ENCODE measurements at places on chromosomes 1 and 21.

DNA sequence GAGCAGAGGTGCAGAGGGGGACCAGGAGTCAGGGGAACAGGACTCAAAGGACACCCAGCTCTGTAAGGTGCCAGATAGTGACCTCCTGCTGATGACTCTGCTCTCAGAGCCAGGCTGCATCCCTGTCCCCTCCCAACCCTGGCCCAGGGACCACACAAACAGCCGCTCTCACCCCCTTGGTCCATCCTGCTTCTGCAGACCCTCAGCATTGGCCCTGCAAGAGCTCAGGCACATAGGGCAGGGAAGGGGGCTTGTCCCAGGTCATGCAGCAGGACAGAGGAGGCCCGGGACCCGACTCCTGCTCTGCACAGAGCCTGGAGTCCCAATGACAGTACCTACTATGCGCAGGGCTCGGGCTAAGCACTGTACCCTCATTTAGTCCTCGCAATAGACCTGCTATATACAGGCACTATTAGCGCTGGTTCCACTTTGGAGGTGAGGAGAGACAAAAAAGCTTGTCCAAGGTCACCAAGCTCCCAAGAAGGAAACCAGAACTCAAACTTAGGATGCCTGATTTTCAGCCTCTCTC is 15.7 kb downstream of the EPHA2 start:
- DNase-seq = no peak

DNA sequence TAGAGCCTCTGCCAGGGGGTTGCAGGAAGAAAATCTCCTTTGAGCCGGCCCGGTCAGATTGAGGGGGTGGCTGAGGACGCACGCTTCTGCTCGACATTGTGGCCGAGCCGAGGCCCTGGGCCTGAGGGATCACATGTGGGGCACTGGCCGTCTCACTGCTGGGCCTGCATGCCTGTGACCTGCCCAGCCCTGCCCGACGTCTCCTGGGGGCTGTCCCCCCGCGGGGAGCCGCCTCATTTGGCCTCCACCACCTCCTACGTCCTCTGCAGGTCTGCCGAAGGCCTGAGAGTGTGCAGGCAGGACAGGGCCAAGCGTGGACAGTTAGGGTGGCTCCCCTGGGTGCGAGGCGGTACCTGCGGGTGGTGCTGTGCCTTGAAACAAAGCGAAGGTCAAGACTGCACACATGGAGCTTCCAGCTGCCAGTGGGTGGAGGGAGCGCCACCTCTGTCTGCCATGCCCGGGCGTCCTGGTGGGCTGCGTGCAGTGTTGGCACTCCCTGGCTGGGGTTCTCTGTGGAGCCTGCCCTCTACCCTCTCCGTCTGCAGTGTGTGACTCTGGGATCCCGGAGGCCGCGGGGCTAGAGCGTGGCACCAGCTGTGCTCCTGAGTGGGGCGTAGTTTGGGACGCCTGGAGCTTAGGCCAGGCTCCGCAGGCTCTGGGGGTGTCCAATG is 51.7 kb downstream of the PCNT start:
- no peak for DNase-seq

GRCh38 chr1:82640352-82640751 is 839.6 kb downstream of the ADGRL2 start:
- no peak for DNase-seq

DNA sequence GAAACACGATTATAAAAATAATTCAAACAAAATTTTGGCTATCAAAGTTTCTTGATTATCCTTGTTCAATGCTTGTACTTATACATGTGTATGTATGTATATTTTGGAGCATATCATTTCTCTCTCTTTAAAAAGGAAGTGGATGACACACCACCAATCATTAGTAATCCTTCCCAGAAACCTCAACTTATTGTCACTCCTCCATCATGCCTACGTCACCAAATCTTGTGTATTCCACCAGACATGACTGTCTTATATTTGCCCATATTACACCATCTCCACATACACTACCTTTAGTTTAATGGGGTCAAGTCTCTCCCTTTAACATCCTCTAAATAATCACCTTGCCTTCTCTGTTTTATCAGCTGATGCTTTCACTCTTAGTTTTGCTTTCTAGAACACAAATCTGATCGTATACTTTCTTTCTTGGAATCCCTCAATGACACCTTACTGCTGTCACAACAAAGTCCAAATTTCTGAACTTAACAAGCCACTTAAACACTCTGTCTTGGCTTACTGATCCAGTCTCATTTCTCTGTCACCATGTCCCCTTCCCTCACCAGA is 124.0 kb downstream of the BRINP3 start:
- no peak for DNase-seq

DNA sequence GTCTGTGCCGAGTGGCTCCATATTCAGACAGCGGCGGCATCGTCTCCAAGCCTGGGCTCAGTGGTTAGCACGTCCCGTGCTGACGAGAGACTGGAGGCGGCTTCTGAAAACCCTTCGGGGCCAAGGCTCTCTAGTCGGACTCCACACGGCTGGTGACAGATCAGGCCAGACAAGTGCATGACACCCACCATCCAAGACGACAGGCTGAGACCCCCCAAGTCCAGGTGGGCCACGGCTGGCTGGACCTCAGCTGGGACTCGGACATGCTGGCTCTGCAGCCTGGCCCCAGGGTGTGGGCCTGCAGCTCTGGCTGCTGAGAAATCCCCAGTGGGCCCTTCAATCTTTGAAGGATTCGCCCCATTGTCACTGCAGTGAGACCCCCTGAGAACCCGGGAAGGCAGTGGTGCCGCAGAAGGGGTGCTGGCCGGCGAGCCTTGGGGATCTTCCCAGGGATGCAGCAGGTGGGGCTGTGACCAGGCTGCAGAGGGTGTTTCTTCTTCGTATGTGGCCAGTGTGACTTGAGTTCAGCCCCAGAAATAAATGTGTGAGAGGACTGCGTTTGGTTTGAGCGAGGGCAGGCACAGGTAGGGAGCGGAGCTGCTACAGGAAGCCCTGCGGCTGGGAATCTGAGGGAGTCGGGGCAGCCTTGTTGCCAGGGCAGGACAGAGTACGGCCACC is 15.9 kb upstream of the SLC19A1 start:
- DNase-seq = no peak

DNA sequence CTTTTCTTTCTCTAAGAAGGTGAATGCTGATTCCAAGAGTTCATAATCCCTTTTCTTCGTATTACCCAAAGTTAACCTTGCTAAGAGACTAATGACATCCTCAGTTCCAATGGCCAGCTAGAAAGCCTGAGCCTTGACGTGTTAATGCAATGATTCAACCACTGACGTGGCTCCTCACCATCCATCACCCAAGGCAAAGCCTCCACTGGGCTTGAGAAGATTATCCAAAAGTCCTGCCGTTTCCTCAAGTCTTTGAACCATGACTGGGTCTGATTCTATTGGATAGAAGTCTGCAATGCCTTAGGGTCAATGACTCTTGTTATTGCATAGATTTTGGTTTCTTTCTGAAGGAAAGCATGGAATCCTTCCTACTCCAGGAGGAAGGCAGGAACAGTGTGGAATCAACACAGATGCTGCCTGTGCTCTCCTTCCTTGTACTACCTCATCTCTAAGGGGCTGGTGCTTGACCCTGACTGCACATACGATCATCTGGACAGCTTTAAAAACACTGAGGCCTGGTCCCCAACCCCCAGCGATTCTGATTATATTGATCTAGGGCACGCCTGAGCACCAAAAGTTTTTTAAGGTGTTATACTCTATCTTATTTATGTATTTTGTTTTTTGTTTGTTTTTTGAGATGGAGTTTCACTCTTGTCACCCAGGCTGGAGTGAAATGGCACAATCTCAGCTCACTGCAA is 69.3 kb upstream of the ANGPTL1 start:
- DNase-seq = no peak

GRCh38 chr1:29513357-29513756 is 277.0 kb downstream of the PTPRU start:
- DNase-seq = no peak
